A549 (cell line): ENCODE measurements at places on chromosomes 3 and 15.

DNA sequence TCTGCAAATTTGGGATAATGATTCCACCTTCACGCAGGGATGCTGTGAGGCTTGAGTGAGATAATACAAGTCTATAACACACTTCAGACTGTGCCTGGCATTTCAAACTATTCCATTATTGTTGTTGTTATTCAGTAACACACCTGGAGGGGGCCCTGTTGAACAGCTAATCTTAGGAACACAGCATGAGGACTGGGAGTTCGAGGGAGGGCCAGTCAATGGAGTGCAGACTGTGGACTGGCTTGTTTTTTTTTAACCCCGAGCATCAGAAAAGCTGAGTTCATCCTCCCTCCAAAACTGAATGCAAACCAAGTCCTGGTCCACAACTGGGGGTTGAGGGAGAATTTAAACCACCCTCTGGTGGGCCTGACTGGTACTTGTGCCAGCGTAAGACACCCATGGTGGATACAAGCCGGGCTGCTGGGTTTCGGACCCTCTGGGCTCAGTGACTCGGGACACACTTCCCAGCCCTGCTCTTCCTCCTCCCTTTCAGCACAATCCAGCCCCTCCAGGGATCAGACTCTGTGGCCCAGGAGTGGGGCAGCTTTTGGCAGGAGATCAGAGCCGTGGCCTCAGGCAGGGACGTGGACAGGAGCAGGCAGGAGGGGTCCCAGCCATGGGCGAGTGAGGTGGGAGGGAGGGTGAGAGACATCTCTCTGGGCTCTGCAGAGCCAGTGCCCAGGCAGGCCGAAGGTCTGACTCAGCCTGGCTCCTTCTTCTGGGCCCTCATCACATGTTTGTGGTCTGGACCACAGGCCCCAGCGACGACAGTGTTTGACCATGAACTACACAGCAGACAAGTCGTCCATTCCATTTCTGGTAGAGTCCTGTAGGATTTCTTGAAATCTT lies 36.3 kb upstream of the MEX3B start:
- DNase-seq, result peak; percentile 28

DNA sequence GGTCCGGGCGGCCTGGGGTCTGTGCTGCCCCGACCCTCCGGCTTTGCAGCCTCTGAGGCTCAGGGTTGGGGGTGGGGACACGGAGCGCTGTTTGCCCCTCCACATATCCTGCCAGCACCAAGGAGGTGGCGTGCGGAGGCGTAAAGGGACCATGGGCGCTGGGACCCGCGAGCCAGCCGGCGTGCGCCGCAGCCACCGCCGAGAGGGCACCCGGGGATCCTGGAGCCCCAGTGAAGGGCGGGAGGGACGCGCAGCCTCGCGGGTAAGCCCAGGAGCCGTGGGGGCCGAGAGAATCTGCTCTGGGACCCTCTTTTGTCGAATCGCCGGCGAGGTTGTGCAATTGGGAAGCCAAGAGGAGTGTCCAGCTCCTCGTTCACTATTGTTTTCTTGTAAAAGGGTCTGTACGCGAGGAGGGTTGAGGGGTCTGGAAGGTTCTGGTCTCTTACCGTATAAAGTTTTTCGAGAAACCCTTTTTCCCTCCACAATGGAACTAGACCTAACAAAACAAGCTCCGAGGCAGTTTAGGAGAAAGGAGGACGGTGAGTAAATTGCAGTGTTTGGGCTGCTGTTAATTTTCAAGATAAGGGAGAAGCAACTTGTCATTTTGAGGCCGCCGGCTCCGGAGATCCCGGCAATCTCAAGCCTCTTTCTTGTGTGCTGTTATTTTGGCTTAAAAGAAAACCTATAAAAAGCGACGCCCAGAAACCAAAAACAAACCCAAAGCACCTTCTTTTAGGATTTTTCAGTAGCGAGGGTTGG lies 29.9 kb upstream of the ST3GAL6 start:
- no peak for DNase-seq

DNA sequence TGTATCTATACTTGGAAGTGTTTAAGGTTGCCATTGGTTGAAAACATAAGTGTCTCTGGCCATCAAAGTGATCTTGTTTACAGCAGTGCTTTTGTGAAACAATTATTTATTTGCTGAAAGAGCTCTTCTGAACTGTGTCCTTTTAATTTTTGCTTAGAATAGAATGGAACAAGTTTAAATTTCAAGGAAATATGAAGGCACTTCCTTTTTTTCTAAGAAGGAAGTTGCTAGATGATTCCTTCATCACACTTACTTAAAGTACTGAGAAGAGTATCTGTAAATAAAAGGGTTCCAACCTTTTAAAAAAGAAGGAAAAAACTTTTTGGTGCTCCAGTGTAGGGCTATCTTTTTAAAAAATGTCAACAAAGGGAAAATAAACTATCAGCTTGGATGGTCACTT lies 19.7 kb downstream of the B3GNT5 start:
- no peak for DNase-seq

GRCh38 chr3:180617049-180617448 lies 15.1 kb downstream of the TTC14 start:
- DNase-seq, result no peak

DNA sequence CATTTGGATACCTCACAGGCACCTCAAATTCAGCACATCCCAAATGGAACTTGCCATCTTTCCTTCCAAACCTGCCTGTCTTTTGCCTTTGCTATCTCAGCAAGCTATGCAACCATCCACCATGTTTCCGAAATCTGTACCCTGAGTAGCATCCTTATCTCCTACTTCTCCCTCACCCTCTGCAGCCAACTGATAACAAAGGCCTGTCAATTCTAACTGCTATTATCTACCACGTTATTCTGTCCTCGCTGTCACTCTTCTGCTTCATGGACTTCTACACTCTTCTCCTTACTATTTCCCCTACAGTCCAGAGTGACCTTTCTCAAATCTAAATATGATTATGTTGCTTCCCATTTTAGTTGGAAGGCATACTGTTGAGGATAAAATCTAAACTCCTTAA lies 25.5 kb upstream of the TAFA4 start:
- no peak for DNase-seq

- peak; percentile 44 for DNase-seq
These were observed 71.3 kb upstream of the LRTM1 start for GRCh38 chr3:54999159-54999558.

DNA sequence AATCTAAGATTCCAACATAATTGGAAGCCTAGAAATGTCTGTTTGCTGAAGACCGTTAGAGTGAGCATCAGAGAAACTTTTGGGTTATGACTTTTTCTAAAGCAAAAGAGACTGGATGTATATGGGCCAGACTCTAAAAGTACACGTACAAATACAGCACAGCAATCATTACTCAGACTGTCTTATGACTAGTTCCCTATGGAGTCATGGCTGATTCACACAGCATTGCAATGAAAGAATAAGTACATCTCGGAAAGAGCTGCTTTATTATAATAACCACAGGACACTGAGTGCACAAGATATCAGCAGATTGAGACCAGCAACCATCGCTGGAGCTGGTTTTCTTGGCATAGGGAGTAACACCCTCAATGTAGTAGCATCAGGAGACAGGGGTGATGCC lies 618.6 kb downstream of the NLGN1 start:
- DNase-seq, result no peak

DNA sequence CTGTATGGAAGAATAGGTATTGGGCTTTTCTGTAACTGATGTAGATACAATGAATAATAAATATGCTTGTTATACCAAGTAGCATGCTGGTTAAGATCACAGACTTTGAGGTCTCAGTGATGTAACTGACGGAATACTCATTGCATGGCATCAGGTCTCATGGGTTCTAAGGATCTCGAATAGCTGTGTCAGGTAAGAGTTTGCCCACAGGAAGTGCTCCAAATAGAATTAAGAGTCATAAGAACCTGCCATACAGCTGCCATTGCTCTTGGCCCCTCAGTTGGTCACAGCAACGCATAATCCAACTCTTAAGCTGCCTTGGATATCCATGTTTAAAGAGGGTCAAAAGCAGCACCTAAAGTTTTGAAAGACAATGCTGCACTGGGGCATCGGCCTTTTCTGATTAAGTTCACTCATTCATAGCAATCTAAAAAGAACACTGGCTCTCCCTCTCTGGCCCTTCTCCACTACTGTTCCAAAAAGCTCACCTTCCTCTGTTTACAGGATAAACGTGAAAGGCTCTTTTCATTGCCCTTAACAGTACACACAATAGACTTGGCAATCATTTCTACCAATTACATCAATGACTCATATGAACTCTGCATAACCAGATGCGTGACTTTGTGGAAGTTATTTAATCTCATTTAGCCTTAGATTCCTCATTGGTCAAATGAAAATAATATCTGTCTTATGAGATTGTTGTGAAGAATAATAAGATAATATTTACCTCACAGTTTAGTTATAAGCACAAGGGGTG lies 74.6 kb downstream of the ZBTB20 start:
- DNase-seq, result no peak

- no peak for DNase-seq
These were observed 4.4 kb downstream of the TNK2 start for GRCh38 chr3:195903950-195904290.

- DNase-seq, result no peak
These were observed 18.7 kb downstream of the IGSF11 start for GRCh38 chr3:119015942-119016341.

GRCh38 chr3:52403955-52404354 lies 40.9 kb downstream of the SEMA3G start:
- DNase-seq, result no peak

GRCh38 chr3:156604642-156605144 lies 49.8 kb upstream of the SSR3 start:
- DNase-seq, result no peak

- no peak for DNase-seq
These were observed 192.4 kb upstream of the ARPP21 start for GRCh38 chr3:35446896-35447295.

DNA sequence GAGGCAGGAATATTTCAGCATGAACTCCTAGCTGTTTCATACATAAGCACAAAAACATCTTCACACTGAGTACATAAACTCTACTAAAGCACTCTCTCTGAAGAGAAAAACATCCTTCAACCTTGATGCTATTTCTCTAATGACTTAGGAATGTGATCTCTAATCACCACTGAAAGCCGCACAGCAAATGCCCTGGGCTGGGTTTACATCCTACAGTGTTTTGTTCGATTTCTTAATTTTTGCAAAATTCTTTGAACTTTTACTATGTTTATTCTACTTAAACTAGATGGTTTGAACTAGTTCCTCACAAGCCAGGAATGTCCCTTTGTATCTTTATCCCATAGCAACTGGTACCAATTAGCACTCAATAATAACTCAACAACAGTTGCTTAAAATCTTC lies 130.9 kb upstream of the ABI3BP start:
- DNase-seq, result no peak

DNA sequence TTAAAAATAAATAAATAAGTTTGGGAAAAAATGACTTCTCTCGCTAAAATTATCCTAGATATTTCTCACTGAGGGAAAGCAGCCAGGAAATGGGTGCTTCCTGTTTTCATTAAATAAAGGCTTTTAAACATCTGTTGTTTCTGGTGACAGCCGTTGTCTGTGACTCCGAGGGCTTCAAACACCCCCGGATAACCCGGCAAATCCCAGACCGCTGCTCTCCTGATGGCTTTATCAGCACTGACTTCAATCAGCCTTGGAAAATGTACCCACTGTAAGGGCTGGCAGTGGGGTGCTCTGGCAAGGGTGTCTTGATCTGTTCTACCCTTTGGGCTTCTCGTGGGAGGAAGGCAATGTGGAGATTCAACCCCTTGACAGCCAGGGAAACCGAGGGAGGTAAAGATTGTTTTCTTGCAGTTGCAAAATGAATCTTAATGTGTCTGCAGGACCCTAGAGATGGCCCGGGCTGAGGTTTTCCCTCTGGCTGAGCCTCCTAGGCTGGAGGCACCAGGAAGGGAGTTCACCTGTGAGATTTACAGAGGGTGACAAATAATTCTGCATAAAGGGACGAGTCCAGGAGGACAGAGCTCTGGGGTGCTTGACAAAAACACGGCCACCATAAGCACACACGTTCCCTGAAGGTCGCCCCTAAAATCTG lies 33.6 kb upstream of the SEC13 start:
- no peak for DNase-seq

DNA sequence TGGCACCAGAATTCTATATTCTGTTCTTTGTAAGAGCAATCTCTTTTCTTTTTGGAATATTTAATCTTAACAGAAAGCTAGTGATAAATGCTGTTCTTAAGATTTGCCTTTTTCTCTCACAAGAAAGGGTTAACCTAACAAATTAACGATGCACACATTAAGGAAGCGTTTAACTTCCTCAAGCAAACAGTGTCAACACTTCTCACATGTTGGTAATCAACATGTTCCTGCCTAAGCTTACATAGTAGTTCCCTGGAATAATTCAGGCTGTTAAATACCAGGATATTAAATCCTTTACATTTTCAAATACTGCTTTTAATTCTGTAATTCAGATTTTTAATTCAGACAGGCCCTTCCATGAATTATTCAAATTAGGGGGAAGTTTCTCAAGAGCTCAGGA lies 67.4 kb upstream of the RPL35A start:
- no peak for DNase-seq

DNA sequence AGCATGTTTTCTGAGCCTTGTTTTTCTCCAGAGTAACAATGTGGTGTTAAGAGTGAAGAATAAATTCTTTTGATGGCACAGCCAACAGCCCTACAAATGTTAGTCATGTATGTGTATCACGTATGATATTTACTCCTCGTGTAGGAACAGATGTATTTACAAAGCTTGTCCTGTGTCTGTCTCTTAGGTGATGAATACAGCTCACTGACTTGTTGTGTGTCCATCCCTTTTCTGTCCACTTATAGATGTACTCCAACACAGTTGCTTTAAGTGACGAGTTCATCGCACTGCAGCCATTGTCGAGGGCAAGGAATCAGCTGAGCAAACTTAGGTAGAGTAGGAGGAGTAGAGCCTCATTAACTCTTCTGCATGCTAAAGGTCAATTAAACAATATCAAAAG lies 78.1 kb downstream of the DCUN1D1 start:
- no peak for DNase-seq

DNA sequence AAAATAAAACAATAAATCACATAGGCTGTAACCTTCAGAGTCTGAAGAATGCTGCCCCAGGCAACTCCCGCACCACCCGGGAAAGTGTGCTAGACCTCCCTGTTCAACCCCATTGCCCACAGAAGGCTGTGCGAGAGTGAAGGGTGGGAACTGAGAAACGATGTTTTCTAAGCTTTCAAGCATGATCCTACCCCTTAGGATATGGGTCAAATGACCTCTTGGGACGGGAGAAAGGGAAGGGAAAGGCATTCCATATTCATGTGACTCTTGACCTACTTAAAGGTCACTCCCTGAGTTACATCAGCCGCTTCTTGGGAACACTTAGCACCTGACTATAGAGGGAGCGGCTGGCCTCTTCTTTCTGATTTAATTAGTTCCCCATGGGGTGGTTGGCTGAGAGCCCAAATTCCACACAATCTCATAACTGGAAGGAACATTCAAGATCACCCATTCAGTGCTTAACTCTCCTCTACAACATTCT lies 114.7 kb upstream of the SLC24A5 start:
- DNase-seq, result no peak
